Aorta (tissue), 5 donors: ENCODE measurements at places on chromosomes 2 and 18. TPM values are rescaled to one million over a fixed set of nuclear protein-coding genes. Genes with fewer than 3 reads are reported as not detected.

DNA sequence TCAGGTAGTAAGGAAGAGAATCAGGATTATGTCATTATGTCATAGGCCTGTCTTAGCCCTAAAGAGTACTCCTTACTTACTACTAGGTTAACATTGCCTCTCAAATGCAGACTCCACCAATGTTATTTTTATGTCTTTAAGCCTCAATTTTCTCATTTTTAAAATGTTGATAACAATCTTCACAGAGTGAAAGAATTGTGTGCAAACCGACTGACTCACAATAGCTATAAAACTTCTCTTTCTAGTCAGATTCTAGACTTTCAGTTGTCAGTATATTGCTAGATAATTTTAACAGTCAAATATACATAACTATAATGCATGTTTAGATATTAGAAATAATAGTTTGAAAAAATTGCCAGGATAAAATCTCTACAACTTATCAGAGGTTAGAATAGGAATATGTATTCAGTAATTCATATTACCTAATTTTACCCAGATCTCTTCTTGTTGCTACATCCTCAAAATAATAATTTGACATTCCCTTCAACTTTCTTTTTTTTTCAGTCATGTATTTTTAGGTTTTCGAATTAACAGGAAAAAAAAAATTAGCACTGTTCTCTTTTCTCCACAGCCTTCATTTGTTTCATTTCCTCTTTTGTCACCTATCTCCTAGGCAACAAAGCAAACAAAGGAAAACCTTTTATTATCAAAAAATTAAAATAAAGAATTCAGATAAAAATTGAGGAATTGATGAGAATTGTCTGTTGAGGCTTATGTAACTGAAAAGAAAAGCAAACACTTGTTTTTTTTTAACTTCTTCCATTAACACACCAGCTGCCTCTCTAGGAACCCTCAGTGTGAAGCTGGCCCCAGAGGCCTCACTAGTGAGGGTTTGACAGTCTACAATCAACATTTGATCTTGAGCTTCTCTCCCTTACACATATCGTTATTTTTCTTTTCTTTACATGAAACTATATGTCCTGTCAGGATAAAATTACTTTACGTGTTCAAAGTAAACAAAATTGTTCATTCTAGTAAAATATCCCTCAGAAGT lies 279.0 kb downstream of the CALCRL start:
- no peak for DNase-seq

DNA sequence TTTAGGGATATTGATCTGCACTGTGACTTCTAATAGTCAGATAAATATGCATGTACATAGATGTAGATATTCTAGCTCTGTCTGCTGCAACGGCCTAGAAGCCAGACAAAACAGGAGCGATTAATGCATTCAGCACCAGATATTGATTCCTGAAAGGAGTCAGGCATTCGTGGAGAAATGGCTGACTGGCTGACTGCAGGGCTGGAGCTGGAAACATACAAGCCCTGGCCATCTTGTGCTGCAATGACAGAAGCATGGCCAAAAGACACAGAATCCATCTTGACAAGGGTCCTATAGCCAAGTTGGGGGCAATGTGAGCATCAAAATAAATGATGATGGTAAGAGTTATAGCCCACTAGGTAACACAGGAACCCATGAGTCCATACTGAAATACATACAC lies 231.5 kb upstream of the KLHL29 start:
- DNase-seq = no peak

DNA sequence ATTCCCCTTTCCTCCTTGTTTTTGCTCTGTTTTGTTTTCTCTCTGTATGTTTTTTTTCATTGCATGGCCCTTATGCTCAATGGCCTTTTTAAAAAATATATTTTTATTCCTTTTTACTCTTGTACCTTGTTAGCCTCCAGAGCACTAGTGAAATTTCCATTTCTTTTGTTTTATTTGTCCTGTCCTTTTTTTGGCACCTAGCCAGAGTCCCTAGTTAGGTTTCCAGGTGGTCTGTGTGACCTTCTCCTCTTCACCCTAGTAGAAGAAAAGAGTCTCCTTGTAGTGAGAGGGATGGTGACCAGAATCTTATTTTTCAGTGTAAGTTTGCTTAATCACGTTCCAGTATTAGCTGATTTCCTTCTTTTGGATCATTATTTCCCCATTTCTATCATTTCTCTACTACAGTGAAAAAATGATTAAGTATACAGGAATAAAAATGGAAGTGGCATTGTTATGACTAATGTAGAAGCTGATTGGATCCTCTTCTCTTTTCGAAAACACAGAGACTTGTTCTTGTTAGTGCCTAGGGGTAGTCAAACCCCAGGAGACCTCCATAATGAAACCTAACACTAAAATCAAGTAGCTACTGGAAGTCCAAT lies 65.9 kb downstream of the NBEAL1 start:
- DNase-seq = no peak

DNA sequence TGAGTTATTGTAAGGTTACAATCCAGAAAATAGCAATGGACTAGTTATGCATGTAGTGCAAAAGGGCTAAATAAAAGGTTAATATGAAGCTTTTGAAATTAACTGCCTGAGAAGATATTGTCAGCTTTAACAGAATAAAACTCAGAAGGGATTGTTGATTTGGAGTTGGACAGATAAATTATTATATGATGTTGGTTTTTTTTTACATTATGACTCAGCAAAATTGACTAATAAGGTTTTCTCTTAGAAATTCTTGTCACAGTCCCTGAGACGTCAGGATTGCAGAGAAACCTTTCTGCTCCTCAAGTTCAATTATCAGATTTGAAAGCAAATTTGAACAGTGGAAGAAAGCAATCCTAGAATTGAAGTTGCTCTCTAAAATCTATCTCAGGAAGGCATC lies 946.9 kb downstream of the CBLN2 start:
- no peak for DNase-seq

The SLC19A3 gene
- total RNA-seq = 5.1 TPM

The PLGLB2 gene
- 0.62 TPM for total RNA-seq
